Left colon (tissue), 2 donors: ENCODE measurements at places on chromosomes 3 and 15.

DNA sequence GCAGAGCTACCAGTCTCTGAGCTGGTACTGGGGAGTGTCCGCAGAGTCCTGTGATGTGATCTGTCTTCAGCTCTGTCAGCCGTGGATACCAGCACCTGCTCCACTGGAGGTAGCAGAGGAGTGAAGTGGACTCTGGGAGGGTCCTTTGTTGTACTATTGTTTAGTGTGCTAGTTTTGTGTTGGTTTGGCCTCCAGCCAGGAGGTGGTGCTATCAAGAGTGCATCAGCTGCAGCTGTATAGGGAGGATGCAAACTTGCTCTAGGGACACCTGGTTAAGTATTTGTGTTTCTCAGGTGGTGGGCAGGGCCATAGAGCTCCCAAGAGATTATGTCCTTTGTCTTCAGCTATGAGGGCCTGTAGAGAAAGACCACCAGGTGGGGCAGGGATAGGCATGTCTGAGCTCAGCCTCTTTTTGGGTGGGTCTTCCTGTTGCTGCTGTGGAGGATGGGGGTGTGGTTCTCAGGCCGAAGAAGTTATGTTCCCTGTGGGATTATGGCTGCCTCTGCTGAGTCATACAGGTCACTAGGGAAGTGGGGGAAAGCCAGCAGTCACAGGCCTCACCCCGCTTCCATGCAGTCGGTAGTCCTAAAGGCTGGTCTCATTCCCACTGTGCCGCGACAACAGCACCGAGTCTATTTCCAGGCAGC is 443.2 kb upstream of the TBL1XR1 start:
- no peak for DNase-seq

DNA sequence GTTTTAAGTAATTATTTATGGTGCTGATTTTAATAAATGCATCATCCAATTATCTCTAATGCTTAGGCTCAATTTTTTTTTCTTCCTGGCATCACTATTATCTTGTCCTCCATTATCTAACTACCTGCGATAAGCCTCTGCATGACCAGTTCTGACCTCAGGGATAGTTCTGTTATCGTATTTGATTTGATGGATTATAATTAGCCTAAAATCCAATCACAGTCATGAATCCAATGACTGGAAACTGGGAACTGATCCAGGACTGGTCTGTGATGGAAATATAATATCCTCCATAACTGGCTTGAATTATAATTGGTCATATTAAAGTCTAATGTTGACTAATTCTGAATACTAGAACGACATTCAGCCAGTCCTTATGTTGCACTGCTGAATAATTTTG is 1.1 kb downstream of the MYH15 start:
- no peak for DNase-seq

DNA sequence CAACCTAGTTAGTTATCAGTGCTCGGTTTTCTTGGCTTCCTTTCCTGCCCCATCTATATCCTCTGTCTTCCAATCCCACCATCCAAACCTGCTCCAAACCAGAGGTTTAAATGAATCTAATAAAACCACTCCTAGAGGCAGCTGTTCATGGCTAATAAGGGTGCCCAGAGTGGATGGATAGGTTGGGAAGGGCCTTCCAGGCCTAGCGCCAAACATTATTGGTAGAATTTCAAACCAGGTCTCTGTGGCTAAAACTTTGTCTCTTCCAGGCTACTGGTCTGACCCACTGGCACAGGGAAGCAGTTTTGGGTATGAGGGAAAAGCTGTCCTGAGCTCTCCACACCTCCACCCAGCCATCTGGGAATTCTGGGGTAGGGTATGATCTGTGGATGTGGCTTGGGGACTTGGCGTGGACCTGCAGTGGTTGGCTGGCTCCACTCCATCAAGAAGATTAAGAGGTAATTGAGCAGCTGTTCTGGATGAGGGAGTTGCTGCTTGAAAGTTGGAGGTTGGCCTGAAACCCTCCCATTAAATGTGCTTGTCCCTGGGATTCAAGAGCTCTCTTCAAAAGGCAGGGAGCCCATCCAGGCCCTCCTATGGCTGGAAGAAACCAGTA is 29.3 kb upstream of the INSYN1 start:
- DNase-seq, result no peak

GRCh38 chr3:35709691-35710090 is 70.4 kb downstream of the ARPP21 start:
- DNase-seq, result no peak

GRCh38 chr3:25944329-25944728 is 154.4 kb downstream of the OXSM start:
- no peak for DNase-seq

- DNase-seq, result peak; percentile 57
These were observed 730 bp downstream of the HIGD1A start for GRCh38 chr3:42803414-42804105.

GRCh38 chr15:51647128-51647562 is 24.6 kb upstream of the DMXL2 start:
- DNase-seq, result peak; percentile 59

DNA sequence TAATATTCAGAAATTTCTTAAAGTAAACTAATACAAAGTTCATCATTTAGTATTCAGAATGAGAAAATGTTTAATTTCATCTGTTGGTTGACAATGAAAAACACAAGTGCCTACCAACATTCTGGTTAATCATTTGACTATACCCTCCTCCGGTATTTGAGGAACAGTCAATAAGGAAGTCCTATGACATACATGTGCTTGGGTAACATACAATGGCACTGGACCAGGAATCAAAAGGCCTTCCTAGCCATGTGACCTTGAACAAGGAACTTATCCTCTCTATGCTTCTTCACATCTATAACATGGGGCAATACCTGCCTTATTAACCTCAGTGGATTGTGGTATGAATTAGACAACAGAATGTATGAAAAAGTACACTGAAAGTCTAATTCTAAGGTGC is 65.8 kb downstream of the ZNF280D start:
- DNase-seq, result no peak

DNA sequence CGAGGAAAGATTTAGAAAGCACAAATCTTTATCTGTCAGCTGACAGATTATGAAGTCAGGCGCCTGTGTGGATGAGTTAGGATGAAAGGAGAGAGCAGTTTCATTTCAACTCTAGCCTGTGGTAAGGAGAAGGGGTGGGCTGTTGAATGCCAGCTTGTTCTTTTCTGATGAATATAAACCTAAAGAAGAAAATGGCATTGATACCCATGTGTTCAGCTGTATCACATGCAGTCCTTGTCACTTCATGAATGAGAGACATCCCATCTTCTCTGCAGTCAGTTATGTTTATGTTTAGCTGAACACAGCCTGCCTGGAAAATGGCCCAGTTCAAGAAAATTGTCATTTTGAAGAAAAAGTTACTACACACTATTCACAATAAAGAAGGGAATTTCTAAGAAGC is 345.7 kb upstream of the RBMS3 start:
- no peak for DNase-seq

DNA sequence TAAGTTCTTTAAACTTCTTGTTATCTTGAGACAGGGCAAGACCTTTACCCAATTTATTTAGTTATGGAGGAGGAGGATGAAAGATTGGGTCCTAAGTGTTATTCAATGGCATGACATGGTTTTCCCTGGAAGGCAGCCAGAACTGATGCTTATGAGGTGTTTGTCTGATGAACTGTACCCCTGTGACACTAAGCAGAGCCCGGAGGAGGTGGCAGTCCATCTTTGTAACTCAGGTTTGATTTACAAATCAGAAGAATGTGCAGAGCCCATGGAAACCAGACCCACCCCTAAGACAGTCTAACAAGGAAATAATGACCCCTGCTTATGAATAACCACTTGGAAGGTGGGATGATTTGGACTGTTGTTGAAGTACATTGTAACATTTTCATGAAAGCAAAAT is 878.6 kb upstream of the NR2F2 start:
- DNase-seq, result no peak

DNA sequence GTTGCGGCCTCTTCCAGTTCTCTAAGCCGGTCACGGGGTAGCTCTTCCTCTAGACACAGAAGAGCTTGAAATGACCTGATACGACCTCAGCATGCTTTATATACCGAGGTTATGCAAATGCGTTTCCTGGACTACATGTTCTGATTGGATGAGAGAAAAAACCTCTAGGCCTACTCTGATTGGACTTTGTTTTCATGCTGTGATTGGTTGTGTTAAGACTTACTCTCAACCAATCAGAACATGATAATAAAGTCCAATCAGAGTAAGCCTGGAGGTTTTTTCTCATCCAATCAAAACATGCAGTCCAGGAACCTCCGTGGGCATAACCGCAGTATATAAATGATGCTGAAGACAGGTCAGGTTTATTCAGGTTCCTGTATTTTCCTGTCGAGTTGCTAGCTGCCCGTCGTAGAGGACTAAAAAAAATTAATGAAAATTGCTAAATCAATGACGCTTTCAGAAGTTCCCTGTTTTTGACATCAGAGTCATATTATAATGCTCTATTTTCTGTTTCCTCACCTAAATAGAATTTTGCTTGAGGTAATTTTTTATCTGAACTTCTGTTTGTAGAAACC is 177.4 kb downstream of the POTEB3 start:
- no peak for DNase-seq

DNA sequence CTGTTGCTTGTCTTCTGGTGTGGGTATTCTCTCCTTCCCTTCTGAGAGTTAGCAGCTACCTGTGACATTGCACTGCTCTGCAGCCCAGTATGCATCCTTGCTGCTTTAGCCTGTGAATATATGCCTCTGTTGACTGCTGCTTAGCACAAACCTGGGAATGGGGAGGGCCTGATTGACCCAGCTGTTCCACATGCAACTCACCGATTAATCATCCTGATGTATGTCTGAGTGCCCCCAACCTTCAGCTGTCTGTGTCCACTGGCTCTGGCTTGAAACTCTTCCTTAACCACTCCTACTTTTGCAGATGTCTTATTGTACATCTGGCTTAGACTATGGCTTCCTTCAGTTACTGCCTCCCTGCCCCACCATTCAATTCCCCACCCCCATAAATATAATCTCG is 119.1 kb downstream of the RASA2 start:
- DNase-seq, result no peak

GRCh38 chr15:70438776-70439175 is 324.6 kb downstream of the UACA start:
- DNase-seq, result no peak

GRCh38 chr15:22989576-22990477 is 9.7 kb upstream of the CYFIP1 start:
- no peak for DNase-seq

DNA sequence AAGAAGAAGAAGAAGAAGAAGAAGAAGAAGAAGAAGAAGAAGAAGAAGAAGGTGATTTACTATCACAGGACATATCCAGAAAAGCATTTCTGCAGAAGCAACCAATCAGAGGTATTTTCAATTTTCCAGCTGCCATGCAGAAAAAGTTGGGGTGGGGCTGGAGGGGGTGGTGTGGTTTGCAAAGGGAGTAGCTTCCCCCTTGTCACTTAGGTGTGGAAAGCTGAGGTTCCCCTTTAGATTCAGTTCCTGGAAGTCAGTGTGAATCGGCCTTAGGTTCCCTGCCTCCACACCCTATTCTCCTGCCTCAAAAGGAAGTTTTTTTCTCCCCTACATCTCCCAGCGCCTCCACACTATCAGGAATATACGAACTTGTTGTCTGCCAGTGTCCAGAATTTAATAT is 276.7 kb upstream of the ARRDC4 start:
- no peak for DNase-seq

DNA sequence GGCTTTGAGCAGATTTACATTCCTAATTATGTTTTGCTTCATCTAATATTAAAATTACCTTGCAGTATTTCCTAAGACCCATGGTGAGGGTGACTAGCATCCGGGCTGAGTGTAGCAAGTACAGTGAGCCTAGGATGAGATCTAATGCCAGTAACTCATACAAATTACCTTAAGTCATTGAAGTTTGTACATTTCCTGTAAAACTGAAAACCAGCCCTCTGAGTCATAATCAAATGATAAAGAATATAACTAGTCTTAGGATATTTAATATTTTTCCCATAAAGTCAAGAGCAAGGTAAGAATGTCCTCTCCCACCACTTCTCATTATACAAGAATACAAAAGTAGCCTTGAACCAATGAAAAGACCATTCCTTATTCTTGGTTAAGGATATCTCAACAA is 54.8 kb upstream of the CHRM5 start:
- no peak for DNase-seq

GRCh38 chr15:72133211-72133610 is 15.0 kb downstream of the SENP8 start:
- no peak for DNase-seq

- DNase-seq, result no peak
These were observed 9.0 kb downstream of the FGD5 start for GRCh38 chr3:14827776-14828175.

DNA sequence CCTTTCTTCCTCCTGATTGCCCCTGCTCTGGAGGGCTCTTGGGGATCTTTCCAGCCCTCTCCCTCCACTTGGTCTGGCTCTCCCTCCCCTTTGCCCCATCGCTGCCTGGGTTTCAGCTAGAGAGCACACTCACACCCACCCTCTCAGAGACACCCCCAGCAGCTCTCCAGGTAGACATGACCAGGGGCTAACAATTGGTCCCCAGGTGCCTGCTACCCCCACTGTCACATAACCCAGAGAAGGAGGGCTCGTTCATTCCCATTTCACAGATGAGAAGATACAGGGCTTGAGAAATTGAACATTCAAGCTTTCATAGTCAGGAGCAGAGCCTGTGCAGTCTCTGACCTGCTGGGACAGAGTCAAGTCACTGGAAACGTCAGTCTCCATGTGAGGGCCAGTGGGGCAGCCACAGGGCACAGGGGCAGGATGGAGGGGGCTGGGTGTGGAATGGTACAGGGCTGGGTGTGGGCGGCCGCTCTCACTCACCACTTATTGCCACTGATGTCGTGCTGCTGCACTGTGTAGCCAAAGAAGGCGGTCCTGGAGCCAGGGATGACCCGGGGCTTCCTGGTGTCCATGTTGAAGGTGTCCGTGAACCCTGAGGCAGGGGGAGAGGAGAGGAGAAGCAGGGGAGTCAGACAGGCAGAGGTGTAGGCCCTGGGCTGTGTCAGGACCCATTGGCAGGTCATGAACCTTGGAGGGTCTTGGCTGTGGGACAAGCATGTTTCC is 29.4 kb downstream of the ITGA11 start:
- DNase-seq, result no peak

- DNase-seq, result no peak
These were observed 153.8 kb upstream of the AZI2 start for GRCh38 chr3:28502397-28502937.
